ENCODE measurements at places on chromosomes 1 and 21. TPM values are rescaled to one million over a fixed set of nuclear protein-coding genes. Genes with fewer than 3 reads are reported as not detected.

GRCh38 chr1:207059881-207060280, 6.8 kb downstream of the PFKFB2 start:
- H3K27ac ChIP-seq, result no peak overlapping the region
- H3K4me3 ChIP-seq, result no peak overlapping the region
- H3K4me1 ChIP-seq, result no peaks in the 10 kb centered on the region
- DNase-seq, result no peak
- H3K36me3 ChIP-seq, result peaks cover 6% of the 10 kb centered on the region

DNA sequence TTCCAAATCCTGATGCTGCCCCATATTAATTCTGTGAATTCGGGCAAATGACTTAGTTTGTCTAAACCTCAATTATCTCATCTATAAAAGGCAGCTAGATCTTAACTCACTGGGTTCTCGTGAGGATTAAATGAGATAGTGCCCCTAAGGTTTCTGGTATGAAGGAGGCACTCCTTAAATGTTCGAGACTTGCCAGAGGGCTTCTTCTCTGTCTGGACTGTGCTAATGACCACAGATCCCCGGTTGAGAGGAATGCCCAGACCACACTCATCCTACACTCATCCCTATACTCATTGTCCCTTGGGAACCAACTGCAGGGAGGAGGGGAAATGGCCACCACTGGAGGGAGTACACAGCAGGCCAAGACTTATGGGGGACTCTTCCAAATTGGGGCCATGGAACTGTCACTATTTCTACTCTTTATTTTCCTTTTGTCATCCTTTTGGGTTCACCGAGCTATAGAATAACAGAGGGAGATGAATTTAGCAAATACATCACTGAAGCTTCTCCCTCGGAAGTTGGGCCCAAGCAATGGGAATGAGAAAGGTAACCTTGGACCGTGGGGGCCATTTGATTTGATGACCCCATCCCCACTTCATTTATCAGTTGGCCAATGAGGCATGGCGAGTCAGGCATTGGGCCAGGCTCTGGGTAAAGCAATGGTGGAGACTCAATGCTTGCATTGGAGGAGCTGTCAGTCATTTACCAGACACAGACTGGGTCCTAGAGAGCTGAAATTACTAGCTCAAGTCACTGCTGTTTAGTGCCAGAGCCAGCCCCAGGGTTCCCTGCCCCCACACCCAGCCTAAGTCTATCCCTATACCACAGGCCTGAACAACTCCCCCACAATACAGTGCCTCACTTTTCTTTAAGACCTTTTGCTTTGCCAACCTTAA, 5.1 kb downstream of the ATF3 start:
- H3K27me3 ChIP-seq, result peaks cover 21% of the 10 kb centered on the region
- no peak for DNase-seq
- peaks cover 8% of the 10 kb centered on the region for H3K4me1 ChIP-seq

- DNase-seq, result peak; percentile 44
- peaks cover 31% of the 10 kb centered on the region for H3K27me3 ChIP-seq
- peaks cover 13% of the 10 kb centered on the region for H3K4me1 ChIP-seq
- H3K36me3 ChIP-seq, result peaks cover 1% of the 10 kb centered on the region
Measured at GRCh38 chr1:208243967-208244916, at the start of gene PLXNA2. PLXNA2 (minus strand) TSS chr1:208244384; CDS start chr1:208217922, 26,462 bp downstream.

- no peaks in the 10 kb centered on the region for H3K4me1 ChIP-seq
- peaks cover 12% of the 10 kb centered on the region for H3K27me3 ChIP-seq
- DNase-seq, result no peak
Measured at GRCh38 chr1:61204528-61204927, 122.2 kb downstream of the NFIA start.

GRCh38 chr1:109298666-109299557, 7.9 kb downstream of the MYBPHL start:
- DNase-seq, result no peak
- H3K4me3 ChIP-seq, result no peak overlapping the region
- no peaks in the 10 kb centered on the region for H3K36me3 ChIP-seq

- no peak overlapping the region for H3K4me3 ChIP-seq
- no peak for DNase-seq
- H3K27ac ChIP-seq, result no peak overlapping the region
- H3K36me3 ChIP-seq, result peaks cover 5% of the 10 kb centered on the region
- peaks cover 10% of the 10 kb centered on the region for H3K4me1 ChIP-seq
Measured at GRCh38 chr21:42857216-42857615, 22.1 kb downstream of the WDR4 start.

DNA sequence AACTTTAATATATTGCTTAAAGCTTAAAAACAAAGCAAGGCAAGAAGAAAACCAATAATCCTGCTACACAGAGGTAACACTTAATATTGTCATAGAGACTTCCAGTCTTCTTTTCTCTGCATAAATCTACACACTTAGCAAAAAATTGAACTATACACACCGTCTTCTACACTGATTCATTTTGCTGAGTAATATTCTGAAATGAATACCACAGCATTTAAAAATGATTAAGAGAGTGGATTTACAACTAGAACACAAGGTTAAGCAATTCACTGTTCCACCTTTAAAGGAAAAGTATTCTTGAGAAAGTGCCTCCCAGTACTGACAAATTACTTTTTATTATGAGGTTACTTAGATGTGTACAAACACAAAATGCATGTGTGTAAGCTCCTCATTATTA, 22.2 kb upstream of the ITPKB start:
- no peak overlapping the region for H3K4me3 ChIP-seq
- no peak overlapping the region for H3K27ac ChIP-seq
- H3K27me3 ChIP-seq, result peaks cover 6% of the 10 kb centered on the region
- DNase-seq, result no peak
- peaks cover 12% of the 10 kb centered on the region for H3K4me1 ChIP-seq

DNA sequence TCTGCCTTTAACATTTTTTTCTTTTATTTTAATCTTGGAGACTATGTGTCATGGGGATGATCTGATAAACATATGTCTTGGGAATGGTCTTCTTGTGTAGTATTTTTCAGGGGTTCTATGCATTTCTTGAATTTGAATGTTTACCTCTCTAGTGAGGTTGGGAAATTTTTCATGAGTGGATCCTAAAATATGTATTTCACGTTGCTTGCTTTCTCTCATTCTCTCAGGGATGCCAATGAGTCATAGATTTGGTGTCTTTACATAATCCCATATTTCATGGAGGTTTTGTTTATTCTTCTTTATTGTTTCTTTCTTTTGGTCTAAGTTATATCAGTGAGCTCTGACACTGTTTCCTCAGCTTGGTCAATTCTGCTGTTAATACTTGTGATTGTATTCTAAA, 1237.2 kb downstream of the PLA2G4A start:
- no peak overlapping the region for H3K27ac ChIP-seq
- H3K27me3 ChIP-seq, result no peaks in the 10 kb centered on the region
- DNase-seq, result no peak

GRCh38 chr1:149917571-149918144, at the start of gene SV2A:
SV2A (minus strand) TSS chr1:149917844; CDS start chr1:149913840, 4,004 bp downstream.
- H3K27me3 ChIP-seq, result no peaks in the 10 kb centered on the region
- H3K4me3 ChIP-seq, result peak within 1 kb of the TSS; percentile 90
- DNase-seq, result peak; percentile 33
- peaks cover 17% of the 10 kb centered on the region for H3K4me1 ChIP-seq
- no peaks in the 10 kb centered on the region for H3K36me3 ChIP-seq

DNA sequence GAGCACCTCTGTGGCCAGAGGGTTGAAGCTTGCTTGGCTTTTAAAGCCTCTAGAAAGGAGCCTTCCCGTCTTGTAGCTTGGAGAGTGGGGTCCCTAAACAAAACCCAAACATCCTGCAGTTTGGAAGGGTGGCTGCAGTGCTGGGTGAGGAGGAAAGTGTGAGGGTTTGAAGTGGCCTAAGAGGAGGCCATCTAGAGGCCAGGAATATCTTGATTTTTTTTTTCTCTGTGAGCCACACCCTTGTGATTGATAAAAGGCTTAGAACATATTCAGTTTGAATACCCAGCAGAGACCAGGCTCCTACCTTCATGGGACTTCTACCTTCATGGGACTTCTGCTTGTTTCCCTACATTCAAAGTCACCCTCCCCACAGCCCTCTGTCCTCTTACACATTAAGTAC, 37.3 kb upstream of the PIGV start:
- DNase-seq, result no peak

- H3K27ac ChIP-seq, result no peak overlapping the region
- no peaks in the 10 kb centered on the region for H3K4me1 ChIP-seq
- H3K27me3 ChIP-seq, result no peaks in the 10 kb centered on the region
- no peak for DNase-seq
- H3K4me3 ChIP-seq, result no peak overlapping the region
Measured at GRCh38 chr21:42176859-42177258, 42.1 kb upstream of the ABCG1 start.

- peaks cover 3% of the 10 kb centered on the region for H3K4me1 ChIP-seq
- no peak overlapping the region for H3K4me3 ChIP-seq
- DNase-seq, result no peak
- H3K27ac ChIP-seq, result no peak overlapping the region
- no peaks in the 10 kb centered on the region for H3K36me3 ChIP-seq
Measured at GRCh38 chr1:94721240-94721639, 98.9 kb upstream of the SLC44A3 start.

DNA sequence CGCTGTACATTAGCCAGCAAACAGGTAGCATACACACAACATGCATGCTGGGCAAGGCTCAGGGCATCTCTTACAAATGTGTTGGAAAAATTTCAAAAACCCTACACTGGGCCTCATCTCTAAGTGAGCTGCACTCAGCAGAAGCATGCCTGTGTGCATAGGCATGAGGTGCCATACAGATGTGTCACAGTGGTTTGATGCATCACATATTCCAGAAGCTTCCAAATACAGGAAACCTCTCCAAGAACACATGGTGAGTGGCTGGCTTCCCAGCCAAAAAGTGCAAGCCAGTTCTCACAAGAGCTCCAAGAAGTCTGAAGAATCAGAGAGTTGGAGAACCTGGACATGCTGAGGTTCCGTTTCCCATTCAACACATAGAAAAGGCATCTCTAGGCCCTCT, 58.3 kb downstream of the CD46 start:
- no peak overlapping the region for H3K4me3 ChIP-seq
- peak overlapping the region; percentile 89 for H3K27ac ChIP-seq
- peaks cover 45% of the 10 kb centered on the region for H3K4me1 ChIP-seq
- no peak for DNase-seq
- H3K27me3 ChIP-seq, result no peaks in the 10 kb centered on the region

- no peak for DNase-seq
- H3K27ac ChIP-seq, result no peak overlapping the region
- no peaks in the 10 kb centered on the region for H3K36me3 ChIP-seq
- H3K27me3 ChIP-seq, result peaks cover 57% of the 10 kb centered on the region
- H3K4me1 ChIP-seq, result peaks cover under 1% of the 10 kb centered on the region
Measured at GRCh38 chr1:53567851-53568250, 108.7 kb downstream of the DMRTB1 start.

DNA sequence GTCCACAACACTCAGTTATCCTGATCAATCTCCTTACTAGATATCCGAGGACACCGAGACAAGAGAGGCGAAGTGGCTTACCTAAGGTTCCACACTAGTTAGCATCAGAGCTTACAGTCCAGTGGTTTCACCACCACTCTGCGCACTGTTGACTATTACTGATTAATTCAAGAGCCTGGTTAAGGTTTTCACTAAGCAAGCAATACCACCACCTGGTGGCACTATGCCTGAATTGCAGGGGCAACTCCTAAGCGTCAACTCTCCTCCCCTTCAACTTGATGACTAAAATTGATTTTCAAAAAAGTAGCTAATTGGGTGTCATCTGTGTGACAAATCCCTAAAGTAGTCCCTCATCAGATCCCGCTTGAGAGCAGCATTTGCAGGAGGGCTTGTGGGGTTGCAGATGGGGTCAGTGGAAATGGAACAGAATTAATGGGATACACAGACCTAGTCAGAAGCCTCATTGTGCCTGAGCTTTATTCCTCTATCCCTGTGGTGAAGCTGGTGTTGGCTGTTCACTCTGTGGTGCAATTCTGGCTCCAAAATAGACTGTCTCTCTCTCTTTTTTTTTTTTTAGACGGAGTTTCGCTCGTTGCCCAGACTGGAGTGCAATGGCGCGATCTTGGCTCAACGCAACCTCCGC, 9.1 kb downstream of the TTC22 start:
- DNase-seq, result no peak
- peaks cover 21% of the 10 kb centered on the region for H3K4me1 ChIP-seq

DNA sequence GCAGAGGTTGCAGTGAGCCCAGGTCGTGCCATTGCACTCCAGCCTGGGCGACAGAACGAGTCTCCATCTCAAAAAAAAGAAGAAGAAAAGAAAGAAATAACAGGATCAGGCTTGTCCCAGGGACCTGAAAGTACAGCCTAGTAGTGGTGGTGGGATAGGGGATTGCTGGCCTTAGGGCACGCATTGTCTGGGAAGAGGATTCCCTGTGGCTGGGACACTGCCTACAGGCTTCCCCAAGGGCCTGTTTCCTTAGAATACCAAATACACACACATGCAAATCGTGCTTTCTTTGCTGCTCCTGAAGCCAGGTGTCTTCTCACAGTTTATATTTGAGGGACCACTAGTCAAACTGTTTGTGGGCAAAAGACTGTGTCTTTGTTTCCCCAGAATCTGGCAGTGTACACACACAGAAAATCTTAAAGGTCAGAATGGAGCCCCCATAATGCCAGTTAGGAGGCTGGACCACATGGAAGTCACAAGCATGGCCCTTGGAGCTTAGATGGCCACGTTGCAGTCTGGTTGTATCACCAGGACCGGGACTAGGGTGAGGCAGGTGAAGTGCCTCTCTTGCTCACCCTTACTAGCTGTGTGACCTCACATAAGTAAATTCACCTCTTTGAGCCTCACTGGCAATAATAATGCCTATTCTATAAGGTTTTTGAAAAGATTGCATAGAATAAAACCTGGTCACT, 12.7 kb upstream of the ASAP3 start:
- no peaks in the 10 kb centered on the region for H3K27me3 ChIP-seq
- no peak overlapping the region for H3K4me3 ChIP-seq
- H3K27ac ChIP-seq, result no peak overlapping the region
- no peak for DNase-seq
- H3K36me3 ChIP-seq, result no peaks in the 10 kb centered on the region

HSPA13 gene
- 24.1 TPM for total RNA-seq

HHAT gene
- total RNA-seq, result 9.2 TPM

CRP gene
- total RNA-seq, result not detected

IRF2BP2 gene
- total RNA-seq, result 463 TPM

ST3GAL3 gene
- total RNA-seq, result 19.8 TPM

SYT11 gene
- 27.0 TPM for total RNA-seq

LCE2C gene
- not detected for total RNA-seq

ZMYND12 gene
- 0.68 TPM for total RNA-seq

ABCB10 gene
- 12.9 TPM for total RNA-seq

SPRR3 gene
- total RNA-seq, result not detected

GPR25 gene
- total RNA-seq, result 18.3 TPM

CASZ1 gene
- 20.8 TPM for total RNA-seq

Measured in T-helper 17 cell (primary cell).